ENCODE measurements at places on chromosomes 7 and 10.

DNA sequence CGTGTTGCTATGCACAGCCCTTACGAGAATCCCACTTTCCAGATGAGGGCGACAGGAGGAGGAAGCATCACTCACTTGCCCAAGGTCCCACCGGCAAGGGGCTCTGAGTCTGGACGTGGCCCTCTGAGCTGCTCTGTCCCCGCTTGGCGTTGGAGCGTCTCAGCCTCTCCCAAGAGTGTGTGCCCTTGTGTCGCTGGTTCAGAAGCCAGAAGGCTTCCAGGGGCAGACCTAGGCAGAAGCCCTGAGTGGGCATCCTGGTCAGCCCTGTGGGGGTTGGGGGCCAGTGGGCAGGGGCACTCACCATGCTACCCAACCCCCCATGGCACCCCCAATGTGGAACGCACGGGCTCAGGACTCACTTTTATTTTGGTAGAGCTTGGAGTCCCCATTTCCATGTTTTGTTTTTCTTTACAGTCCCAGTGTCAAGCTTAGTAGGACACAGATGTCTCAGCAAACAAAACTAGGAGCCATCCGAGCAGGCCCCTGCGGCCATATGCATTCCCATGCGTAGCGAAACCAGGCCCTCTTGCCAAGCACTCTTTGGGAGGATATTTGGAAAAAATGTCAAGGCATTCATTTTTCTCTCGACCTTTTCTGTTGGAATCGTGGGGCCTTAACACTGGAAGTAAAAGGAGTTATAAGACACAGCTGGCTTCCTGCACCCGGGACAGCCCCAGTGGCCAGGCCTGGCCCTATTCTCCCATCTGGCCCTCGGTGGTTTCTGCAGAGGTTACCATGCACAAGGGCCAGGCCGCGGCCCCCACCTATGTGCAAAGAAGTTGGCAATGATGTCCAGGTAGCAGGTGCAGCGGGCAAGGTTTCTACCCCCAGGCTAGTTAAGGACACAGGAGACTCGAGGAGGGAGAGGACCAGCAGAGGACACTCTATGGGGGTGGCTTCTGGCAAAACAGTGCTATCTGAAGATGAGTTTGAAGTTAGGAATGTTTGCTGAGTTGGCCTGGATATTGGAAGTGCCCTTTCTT, 97.0 kb downstream of the LHPP start:
- no peaks in the 10 kb centered on the region for H3K36me3 ChIP-seq
- DNase-seq: no peak
- no peak overlapping the region for H3K27ac ChIP-seq
- H3K27me3 ChIP-seq: no peaks in the 10 kb centered on the region

- H3K36me3 ChIP-seq: no peaks in the 10 kb centered on the region
- DNase-seq: no peak
- H3K4me1 ChIP-seq: no peaks in the 10 kb centered on the region
- no peaks in the 10 kb centered on the region for H3K27me3 ChIP-seq
Measured at GRCh38 chr10:6037422-6037821, 24.7 kb downstream of the IL2RA start.

- no peaks in the 10 kb centered on the region for H3K36me3 ChIP-seq
- no peaks in the 10 kb centered on the region for H3K27me3 ChIP-seq
- peaks cover 13% of the 10 kb centered on the region for H3K4me1 ChIP-seq
- DNase-seq: no peak
- H3K4me3 ChIP-seq: no peak overlapping the region
Measured at GRCh38 chr10:35377050-35377728, 40.9 kb downstream of the CCNY start.

GRCh38 chr10:127907411-127908105, 655 bp downstream of the PTPRE start:
- no peak for DNase-seq
- H3K36me3 ChIP-seq: no peaks in the 10 kb centered on the region
- H3K27me3 ChIP-seq: peaks cover 9% of the 10 kb centered on the region
- H3K4me1 ChIP-seq: no peaks in the 10 kb centered on the region

GRCh38 chr7:30323006-30323355, 38.6 kb downstream of the ZNRF2 start:
- H3K36me3 ChIP-seq: no peaks in the 10 kb centered on the region
- no peak overlapping the region for H3K4me3 ChIP-seq
- no peak overlapping the region for H3K27ac ChIP-seq
- DNase-seq: no peak
- H3K4me1 ChIP-seq: peaks cover 3% of the 10 kb centered on the region
- H3K27me3 ChIP-seq: no peaks in the 10 kb centered on the region

- H3K27me3 ChIP-seq: no peaks in the 10 kb centered on the region
- peaks cover 6% of the 10 kb centered on the region for H3K4me1 ChIP-seq
- DNase-seq: peak; percentile 98
- no peak overlapping the region for H3K4me3 ChIP-seq
Measured at GRCh38 chr7:69780379-69780778, 182.1 kb downstream of the AUTS2 start.

DNA sequence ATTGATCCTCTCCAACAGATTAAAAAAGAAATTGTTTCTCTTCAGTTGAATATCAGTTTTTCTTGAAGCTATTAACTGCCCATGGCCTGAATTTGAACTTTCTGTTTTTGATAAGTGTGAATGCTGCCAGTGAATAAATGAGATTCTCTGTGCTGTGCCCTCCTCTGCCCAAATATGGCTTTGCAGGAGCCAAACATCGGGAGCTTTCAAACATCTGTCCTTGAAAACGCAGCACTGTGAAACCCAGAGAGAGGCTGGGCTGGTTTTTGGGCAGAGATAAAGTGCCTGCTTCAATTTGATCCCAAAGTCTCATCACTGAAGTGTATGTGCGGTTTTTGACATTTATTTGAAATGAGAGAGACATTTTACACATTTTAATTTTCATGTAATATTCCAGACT, 268.3 kb upstream of the SHH start:
- no peaks in the 10 kb centered on the region for H3K4me1 ChIP-seq
- H3K27ac ChIP-seq: no peak overlapping the region
- no peaks in the 10 kb centered on the region for H3K27me3 ChIP-seq
- no peak for DNase-seq

- DNase-seq: no peak
- peaks cover 4% of the 10 kb centered on the region for H3K36me3 ChIP-seq
- H3K27me3 ChIP-seq: no peaks in the 10 kb centered on the region
- no peaks in the 10 kb centered on the region for H3K4me1 ChIP-seq
- no peak overlapping the region for H3K4me3 ChIP-seq
Measured at GRCh38 chr7:44050121-44050914, 5.8 kb downstream of the DBNL start.

DNA sequence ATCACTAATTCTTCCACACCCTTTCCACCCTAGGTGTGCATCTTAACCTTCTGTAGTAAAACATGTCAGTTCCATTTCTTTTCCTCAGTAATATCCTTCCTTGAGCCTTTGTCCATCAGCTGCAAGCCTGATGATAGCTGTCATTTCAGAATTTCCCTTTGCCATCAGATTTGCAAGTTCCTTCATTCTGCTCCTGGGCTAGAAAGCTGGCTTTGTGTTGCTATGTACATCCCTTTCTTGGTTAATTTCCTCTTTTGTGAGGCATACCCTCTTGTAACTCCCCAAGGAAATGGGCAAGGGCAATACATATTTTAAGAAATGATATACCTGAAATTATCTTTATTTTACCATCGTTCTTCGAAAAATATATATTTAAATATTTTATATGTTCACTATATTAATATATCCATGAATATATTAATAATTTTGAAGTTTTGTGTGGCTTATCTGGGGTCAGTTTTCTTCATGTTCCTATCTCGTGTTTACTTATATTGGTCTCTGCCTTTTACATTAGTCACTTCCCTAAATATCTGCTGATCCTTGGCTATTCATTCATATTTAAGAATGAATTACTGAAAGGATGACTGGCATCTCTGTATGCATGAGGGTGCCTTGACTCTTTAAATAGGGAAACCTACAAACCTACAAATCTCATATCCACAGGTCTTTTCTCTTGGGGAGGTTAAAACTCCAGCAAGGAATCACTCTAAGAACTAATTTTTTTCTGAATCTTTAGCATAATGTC, 143.8 kb downstream of the ZNF22 start:
- no peaks in the 10 kb centered on the region for H3K36me3 ChIP-seq
- H3K27me3 ChIP-seq: no peaks in the 10 kb centered on the region
- H3K4me1 ChIP-seq: no peaks in the 10 kb centered on the region

GRCh38 chr7:127751490-127752448, 99.8 kb downstream of the SND1 start:
- no peak overlapping the region for H3K27ac ChIP-seq
- H3K27me3 ChIP-seq: no peaks in the 10 kb centered on the region
- no peak for DNase-seq
- H3K36me3 ChIP-seq: no peaks in the 10 kb centered on the region

Data from mesendoderm (in vitro differentiated cells).